ENCODE measurements at places on chromosomes 16 and 17. TPM values are rescaled to one million over a fixed set of nuclear protein-coding genes. Genes with fewer than 3 reads are reported as not detected.
A peak's percentile ranks its signal among the peaks of the same experiment; 100 is the strongest.

DNA sequence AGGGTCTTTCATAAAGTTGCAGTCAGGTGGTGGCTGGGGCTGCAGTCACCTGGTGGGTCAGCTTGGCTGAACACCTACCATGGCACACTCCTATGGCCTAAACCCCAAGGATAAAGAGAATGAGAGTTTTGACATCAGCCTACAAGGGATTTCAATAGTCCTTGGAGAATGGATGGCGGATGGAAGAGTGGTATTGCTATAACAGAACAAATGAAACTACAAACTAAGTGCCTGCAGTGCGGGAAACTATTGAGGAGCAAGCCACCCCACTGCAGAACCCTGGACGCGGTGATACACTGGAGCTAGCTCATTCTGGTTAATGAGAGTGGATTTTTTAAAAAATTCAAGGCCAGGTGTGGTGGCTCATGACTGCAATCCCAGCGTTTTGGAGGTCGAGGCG lies 3.0 kb upstream of the PRPSAP2 start:
- DNase-seq: no peak

The BORCS6 gene
- 3.1 TPM for total RNA-seq

The UTS2R gene
- not detected for total RNA-seq

GRCh38 chr16:28491230-28491969 lies 474 bp downstream of the CLN3 start:
- DNase-seq: peak; percentile 53

- DNase-seq: no peak
Measured at GRCh38 chr16:24610416-24610755, 71.0 kb downstream of the RBBP6 start.

The FNDC8 gene
- not detected for total RNA-seq

The EPX gene
- not detected for total RNA-seq

GRCh38 chr17:57415751-57416207 lies 159.5 kb downstream of the MSI2 start:
- DNase-seq: no peak

GRCh38 chr17:80356231-80356856 lies 58.6 kb upstream of the ENDOV start:
- DNase-seq: no peak

Measured in right lobe of liver (tissue), 6 donors.